Naive thymus-derived CD8-positive, alpha-beta T cell (primary cell): ENCODE measurements at places on chromosomes 4 and X. TPM values are rescaled to one million over a fixed set of nuclear protein-coding genes. Genes with fewer than 3 reads are reported as not detected.

- H3K27me3 ChIP-seq, result no peaks in the 10 kb centered on the region
- H3K4me1 ChIP-seq, result peaks cover 17% of the 10 kb centered on the region
- no peaks in the 10 kb centered on the region for H3K36me3 ChIP-seq
- DNase-seq, result no peak
- H3K4me3 ChIP-seq, result peak overlapping the region; percentile 72
Measured at GRCh38 chrX:133922390-133922771, 63.0 kb downstream of the GPC3 start.

DNA sequence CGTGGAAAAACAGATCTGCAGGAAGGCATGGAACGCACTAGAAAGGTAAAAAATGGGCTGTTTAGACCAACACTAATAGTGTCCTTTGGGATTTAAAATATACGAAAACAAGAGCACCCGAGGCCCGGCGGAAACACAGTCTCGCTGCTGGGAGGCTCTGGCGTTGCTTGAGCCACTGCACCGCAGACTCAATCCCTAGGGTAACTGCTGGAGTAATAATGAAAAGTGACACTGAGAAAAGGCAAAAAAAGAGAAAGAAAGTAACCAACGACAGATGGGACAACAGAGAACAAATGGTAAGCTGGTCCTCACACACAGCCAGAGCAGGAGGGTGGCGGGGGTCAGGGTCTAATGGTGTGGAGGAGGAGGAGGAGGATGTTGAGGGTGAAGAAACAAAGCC is 15.4 kb downstream of the IRAK1 start:
- no peak for DNase-seq
- H3K27ac ChIP-seq, result no peak overlapping the region
- no peaks in the 10 kb centered on the region for H3K27me3 ChIP-seq
- peaks cover 46% of the 10 kb centered on the region for H3K4me1 ChIP-seq

- peaks cover 14% of the 10 kb centered on the region for H3K36me3 ChIP-seq
- no peaks in the 10 kb centered on the region for H3K27me3 ChIP-seq
- DNase-seq, result no peak
- no peak overlapping the region for H3K27ac ChIP-seq
Measured at GRCh38 chr4:81870275-81870674, 398.6 kb upstream of the RASGEF1B start.

- no peak for DNase-seq
- H3K4me1 ChIP-seq, result no peaks in the 10 kb centered on the region
- no peaks in the 10 kb centered on the region for H3K36me3 ChIP-seq
- H3K4me3 ChIP-seq, result no peak overlapping the region
- peaks cover 3% of the 10 kb centered on the region for H3K27me3 ChIP-seq
Measured at GRCh38 chr4:16860516-16860915, 37.9 kb downstream of the LDB2 start.

GRCh38 chr4:18454349-18454748 is 432.8 kb upstream of the LCORL start:
- no peak for DNase-seq
- H3K27me3 ChIP-seq, result peaks cover 4% of the 10 kb centered on the region
- no peaks in the 10 kb centered on the region for H3K36me3 ChIP-seq
- H3K4me1 ChIP-seq, result no peaks in the 10 kb centered on the region
- no peak overlapping the region for H3K27ac ChIP-seq

DNA sequence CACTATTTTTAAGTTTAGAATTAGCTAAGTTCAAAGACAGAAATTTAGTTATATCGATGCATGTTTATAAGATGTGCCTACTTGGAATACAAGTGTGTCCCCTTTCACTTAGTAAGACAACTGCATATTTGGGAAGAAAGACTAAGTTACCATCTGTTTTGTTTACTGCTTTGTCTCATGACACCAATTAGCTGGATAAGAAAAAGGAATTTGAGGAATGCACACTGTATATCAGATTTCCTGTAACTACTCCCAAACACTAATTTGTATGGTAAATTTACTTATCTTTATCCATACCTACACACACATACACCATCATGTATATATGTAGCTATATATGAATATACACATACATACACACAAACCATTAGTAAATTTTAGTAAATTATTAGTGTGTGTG is 1442.8 kb upstream of the IGFBP7 start:
- H3K4me1 ChIP-seq, result no peaks in the 10 kb centered on the region
- H3K27ac ChIP-seq, result no peak overlapping the region
- H3K4me3 ChIP-seq, result no peak overlapping the region

- no peaks in the 10 kb centered on the region for H3K36me3 ChIP-seq
- H3K4me3 ChIP-seq, result no peak overlapping the region
- no peak overlapping the region for H3K27ac ChIP-seq
- no peak for DNase-seq
- H3K4me1 ChIP-seq, result no peaks in the 10 kb centered on the region
Measured at GRCh38 chr4:172983631-172984030, 185.0 kb upstream of the GALNT7 start.

GRCh38 chrX:23756165-23756564 is 13.1 kb upstream of the ACOT9 start:
- peak; percentile 59 for DNase-seq
- H3K4me3 ChIP-seq, result no peak overlapping the region
- H3K27ac ChIP-seq, result peak overlapping the region; percentile 70
- peaks cover 5% of the 10 kb centered on the region for H3K4me1 ChIP-seq
- no peaks in the 10 kb centered on the region for H3K36me3 ChIP-seq
- no peaks in the 10 kb centered on the region for H3K27me3 ChIP-seq

DNA sequence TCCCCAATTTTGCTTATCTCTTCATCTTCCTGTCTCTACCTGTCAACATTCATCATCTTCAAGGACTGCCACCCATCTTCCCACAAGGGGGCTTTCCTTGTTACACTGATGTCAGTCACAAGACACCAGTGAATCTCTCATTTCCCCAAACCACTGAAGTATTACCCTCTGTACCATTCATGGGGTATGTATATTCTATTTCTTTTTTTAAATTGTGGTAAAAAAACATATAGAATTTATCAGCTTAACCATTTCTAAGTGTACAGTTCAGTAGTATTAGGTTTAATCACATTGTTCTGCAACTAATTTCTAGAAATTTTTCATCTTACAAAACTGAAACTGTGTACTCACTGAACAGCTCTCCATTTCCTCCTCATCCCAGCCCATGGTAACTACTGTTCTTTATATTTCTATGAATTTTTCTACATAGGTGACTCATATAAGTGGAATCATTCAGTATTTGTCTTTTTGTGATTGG is 98.6 kb downstream of the LARP7 start:
- no peak overlapping the region for H3K4me3 ChIP-seq
- no peaks in the 10 kb centered on the region for H3K36me3 ChIP-seq
- H3K27ac ChIP-seq, result no peak overlapping the region

- H3K27me3 ChIP-seq, result no peaks in the 10 kb centered on the region
- H3K4me1 ChIP-seq, result no peaks in the 10 kb centered on the region
- DNase-seq, result no peak
- H3K27ac ChIP-seq, result no peak overlapping the region
- H3K36me3 ChIP-seq, result no peaks in the 10 kb centered on the region
- no peak overlapping the region for H3K4me3 ChIP-seq
Measured at GRCh38 chr4:159864337-159864736, 761.5 kb downstream of the RAPGEF2 start.

The HOPX gene
- total RNA-seq, result 5.9 TPM

The THOC2 gene
- 105 TPM for total RNA-seq

The STOX2 gene
- total RNA-seq, result not detected

The CSN1S1 gene
- not detected for total RNA-seq
